ENCODE measurements at places on chromosomes 1 and 21.

- no peak for DNase-seq
Measured at GRCh38 chr1:232743999-232744398, 61.2 kb upstream of the MAP10 start.

DNA sequence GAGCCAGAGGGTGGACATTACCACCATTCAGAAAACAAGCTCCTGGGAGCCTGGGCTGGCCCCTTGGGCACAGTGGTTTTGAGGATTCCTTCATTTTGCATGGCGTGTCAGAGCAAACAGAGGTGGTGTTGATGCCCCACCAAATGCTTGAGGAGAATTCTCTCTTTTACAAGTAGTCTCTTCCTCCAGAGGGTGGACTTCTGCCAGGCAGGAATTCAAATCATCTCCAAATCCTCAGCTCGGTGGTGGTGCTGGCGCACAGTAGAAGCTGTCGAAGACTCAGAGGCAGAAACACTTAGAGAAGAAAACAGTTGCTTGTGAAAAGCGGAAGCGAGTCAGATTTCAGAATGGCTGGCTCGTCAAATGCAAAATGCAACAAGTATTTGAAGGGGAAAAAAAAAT is 3.4 kb upstream of the CHI3L1 start:
- DNase-seq = no peak

- DNase-seq = no peak
Measured at GRCh38 chr1:192880231-192880630, 71.4 kb downstream of the RGS2 start.

DNA sequence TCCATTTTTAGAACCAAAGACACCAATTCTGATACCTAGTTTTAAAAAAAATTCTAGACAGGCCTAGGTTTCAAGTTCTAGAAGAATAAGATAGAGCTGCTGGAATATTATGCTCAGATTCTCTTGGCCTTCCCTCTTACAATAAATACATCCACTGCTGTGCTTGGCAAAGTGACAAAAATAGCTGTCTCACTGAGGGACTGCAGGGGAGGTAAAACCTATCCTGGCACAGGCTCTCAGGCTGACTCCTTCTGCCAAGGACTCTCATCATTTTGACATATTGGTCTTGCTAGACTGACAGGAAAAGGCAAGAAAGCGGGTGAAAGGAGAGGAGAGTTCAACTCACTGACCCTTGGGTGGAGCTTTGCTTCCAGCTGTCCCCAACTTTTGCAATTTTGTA is 197.0 kb upstream of the LHX8 start:
- DNase-seq = no peak

- DNase-seq = no peak
Measured at GRCh38 chr21:14691914-14692313, 145.8 kb upstream of the SAMSN1 start.

- no peak for DNase-seq
Measured at GRCh38 chr1:40981691-40982448, 2.4 kb downstream of the CTPS1 start.
